ENCODE measurements at places on chromosomes 7 and 10.

- DNase-seq = no peak
Measured at GRCh38 chr10:86644152-86644793, 10.1 kb upstream of the OPN4 start.

GRCh38 chr10:124409696-124410095 lies 9.0 kb downstream of the OAT start:
- no peak for DNase-seq

- DNase-seq = no peak
Measured at GRCh38 chr7:128174386-128174785, 66.7 kb upstream of the LEP start.

DNA sequence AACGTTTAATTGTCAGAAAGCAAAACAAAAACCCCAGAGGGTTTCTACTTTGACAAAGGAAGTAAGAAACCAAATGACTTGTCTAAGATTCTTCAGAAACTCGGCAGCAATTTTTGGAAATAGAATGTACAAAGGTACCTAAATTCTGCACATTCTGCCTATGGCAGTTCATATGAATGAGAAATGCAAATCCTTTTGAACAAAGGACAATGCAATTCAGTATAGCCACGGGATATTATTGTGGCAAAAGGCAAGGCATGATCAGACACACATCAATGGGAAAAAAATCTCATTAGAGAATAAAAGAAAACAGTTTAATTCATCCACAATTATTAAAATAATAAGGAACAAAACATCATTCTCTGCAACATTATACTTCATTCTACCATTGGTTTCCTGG lies 93.4 kb downstream of the SEMA3C start:
- DNase-seq = no peak

- no peak for DNase-seq
Measured at GRCh38 chr7:124843336-124843735, 77.7 kb upstream of the GPR37 start.

GRCh38 chr7:50210706-50211115 lies 93.8 kb upstream of the IKZF1 start:
- no peak for DNase-seq

DNA sequence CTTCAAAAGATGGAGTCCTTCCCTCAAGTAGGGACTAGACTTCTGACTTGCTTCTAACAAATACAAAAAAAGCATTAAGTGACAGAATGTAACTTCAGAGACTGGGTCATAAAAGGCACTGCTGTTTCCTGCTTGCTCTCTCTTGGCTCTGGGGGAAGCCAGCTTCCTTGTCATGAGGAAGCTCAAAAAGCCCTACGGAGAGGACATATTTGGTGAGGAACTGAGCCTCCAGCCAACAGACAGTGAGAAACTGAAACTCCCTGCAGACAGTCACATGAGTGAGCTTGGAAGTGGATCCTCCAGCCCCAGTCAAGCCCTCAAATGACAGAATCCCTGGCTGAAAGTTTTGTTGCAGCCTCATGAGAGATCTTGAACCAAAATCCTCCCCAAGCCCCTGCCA lies 26.3 kb upstream of the SLC35G1 start:
- DNase-seq = no peak

DNA sequence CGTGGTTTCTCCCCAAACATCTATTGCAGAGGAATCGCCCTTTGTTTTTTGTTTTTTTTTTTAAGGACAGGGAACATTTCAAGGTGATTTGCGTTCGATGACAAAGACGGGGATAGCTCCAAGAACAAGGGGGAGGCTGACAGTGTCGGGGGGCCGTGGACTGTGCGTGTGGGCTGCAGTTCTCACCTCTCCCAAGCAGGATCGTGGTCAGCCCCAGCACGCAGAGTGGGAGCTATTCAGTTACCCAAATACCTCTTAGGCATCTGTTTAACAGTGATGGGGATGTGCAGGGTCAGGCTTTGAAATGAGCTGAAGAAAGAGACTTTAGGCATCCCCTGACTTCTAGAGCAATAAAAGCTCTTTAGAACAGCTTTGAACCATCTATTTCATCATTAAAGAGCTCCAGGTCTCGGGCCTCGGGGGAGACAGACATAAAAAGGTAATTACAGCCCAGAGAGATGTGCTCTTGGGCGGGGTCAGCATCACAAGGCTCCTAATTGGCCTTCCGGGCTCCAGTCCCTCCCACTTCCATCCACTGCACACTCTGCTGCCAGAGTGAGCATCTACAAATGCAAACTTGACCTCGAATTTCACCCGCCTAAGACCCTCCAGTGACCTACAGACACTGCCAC lies 97.3 kb downstream of the MYL10 start:
- no peak for DNase-seq

- DNase-seq = no peak
Measured at GRCh38 chr10:123367195-123367594, 213.0 kb downstream of the BUB3 start.

DNA sequence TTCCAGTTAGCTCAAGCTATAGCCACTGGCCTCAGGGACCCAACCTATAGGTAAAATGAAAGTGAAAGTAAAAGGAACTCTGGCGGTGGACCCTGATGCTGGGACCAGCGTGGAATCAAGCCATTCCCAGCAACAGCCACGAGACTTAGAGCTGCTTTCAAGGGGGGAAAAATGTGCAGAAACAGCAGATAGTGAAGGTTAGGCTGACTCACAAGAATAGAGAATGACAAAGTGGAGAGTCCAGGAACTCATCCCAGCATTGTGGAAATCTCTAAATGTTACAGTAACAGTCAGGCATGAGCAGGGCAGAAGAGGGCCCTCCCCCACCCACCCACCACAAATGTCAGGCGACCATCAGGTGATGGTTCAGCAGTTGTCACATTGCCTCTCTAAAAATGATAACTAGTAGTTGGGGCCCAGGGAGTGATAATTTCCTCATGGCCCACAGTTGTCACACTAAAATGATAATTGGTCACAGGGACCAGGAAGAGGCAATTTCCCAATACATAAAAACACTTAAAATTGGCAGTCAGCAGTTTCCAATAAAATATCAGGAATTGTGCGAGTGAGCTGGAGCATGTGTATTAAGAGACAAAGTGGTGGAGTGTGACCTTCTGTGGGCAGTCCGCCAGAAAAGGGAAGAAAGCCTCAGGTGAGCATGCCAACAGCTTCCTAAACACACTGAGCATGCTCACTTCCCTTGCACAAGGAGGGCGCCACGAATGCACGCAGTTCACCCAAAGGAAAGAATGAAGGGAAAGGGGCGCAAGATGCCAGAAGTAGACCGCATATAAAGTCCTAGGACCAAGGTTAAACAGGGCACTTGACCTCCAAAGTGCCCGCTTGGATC lies 129.8 kb upstream of the PPP1R3A start:
- DNase-seq = no peak

DNA sequence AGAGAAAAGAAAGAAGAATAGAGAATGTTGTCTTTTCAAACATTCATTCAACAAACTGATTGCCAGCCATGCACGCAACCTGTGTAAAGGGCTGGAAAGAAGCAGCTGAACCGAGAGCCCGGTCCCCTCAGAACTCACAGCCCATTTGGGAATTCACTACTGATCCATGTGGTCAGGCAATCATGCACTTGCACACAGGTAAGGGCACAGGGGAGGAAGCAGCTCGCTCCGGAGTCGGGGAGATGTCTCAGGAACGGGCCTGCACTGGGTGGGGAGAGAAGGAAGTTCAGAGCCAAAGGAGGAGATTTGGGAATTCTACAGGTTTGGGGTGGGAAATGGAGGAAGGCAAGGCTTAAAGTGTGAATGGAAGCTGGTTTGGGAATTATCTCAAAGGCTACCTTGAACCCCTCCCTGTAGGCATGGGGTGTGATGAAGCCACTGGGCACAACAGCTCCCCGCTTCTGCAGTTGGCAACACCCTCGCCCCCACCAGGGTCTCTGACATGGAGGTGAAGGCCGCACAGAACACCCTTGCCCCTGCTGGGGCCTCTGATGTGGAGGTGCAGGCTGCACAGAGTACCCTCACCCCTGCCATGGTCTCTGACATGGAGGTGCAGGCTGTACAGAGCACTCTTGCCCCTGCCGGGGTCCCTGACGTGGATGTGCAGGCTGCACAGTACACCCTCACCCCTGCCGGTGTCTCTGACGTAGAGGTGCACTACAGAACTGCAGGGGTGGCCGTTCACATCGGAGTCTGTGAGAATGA lies 194.4 kb upstream of the RNF32 start:
- DNase-seq = no peak

DNA sequence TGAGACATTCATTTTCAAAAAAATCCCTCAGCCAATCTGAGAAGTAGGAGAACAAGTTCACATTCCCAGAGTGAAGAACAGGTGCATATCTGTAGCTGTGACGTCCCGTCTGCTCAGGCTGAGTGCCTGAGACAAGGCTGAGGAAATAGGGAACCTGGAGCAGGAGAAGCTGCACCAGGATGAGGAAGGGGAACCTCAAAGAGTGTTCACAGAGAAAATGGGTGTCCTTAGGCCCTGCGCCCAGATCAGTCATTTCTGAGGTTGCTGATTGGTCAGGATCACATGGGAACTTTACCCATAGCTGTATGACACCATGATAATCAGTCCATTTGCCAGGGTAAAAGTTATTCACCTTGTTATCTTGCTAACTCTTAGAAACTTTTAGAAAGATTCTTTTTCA lies 34.2 kb upstream of the TARP start:
- no peak for DNase-seq

GRCh38 chr7:55770778-55771177 lies 91.8 kb downstream of the SEPTIN14 start:
- no peak for DNase-seq

DNA sequence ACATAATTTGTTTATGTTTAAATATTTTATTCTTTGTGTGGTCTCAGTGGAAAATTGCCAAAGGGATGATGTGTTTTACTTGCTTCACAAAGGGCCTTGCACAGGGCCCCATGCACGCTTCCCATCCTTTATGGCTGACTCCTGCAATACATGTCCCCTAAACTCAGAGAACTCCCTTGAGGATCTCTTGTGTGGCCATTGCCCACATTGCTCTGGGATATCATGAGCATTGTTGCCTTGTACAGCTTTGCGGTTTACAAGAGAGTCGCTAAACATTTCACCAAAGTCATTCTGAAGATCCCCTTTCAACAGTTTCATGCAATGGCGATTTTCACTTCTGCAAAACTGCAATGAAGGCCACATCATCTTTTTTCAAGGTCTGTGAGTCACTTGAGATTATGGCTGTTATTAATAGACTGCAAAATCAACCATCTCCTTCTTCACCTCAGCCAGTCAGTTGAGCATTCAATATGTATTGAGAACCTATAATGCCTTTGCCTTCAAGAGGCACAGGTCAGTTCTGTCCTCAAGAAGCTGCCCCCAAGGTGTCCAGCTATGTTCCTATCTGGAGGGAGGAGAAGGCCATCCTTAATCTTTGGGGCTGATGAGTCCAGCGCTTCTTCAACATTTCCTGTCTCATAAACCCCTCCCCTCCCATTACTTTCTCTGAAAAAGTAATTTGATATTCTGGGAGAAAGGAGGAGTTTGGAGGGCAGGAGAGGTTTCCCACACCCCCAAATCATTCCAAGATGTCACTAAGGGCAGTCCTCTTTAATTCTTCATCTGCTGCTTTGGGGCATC lies 108.1 kb downstream of the CCDC71L start:
- no peak for DNase-seq

DNA sequence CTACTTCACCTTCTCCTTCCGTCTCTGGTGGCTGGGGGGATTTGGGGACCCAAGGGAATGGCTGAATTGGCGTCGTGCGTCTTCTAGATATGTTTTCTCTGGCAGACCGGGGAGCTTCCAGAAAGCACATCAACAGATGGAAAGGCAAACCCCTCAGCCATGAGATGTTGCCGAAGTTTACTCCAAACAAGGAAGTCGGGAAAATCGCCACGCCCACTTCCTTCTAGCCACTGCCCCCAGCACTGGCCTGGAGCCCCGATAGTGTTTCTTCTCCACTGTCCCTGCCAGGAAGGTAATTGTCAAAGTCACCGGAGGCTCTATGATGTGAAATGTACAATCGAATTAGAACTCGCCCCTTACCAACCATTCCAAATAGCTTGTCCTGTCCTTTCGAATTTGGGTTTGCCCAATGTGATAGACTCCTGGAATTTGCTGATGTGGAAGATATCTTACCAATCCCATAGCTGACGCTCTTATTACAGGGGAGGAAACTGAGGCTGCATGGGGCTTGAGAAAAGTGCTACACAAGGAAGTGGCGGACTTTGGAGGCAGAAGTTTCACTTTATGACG lies 191.0 kb downstream of the LSM5 start:
- DNase-seq = no peak

DNA sequence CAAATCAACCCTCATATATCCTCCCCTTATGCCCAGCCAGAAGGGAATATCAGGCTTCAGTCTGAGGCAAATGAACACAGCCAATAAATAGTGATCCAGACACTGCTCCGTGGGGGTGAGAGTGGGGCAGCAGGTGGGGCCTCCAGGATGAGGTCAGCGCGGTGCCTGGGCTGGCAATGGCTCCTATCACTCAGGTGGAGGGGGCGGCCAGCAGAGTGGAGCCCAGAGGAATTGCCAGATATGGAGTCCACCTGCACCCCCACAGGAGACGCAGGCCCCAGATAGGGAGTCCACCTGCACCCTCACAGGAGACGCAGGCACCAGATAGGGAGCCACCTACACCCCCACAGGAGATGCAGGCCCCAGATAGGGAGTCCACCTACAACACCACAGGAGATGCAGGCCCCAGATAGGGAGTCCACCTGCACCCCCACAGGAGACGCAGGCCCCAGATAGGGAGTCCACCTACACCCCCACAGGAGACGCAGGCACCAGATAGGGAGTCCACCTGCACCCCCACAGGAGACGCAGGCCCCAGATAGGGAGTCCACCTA lies 78.0 kb upstream of the PPP2R2D start:
- DNase-seq = no peak

DNA sequence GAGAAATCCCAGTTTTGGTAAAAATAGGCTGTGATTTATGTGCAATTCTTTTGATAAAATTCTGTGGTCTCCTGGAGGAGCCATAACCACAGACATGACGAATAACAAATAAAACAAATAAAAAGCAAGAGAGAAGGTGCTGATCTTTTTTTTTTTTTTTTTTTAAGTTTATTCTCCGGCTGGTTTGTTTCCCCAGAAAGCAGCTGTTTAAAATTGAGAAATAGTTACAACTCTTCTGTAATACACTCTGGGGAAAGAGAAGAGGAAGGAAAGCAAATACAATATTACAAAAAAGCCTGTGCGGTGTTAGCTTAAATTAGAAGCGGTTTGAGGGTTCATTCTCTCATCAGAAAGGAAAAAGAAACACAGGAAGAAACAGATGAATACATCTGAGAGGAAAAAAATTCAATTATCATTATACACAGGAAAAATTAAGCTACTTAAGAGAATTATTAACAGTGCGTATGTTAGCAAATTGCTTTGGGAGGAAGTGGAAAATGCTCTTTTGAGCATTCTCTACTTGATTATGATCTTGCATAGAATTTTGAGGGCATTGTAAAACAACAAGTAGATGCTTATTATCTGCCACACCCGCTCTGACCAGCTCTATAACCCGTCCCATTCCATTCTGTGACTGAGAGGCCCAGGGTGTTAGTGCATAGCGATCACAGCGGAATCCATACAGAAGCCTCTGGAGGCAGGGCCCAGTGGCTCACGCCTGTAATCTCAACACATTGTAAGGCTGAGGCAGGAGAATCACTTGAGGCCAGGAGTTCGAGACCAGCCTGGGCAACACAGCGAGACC lies 40.6 kb upstream of the WAC start:
- no peak for DNase-seq

GRCh38 chr7:105107458-105107857 lies 93.5 kb downstream of the KMT2E start:
- no peak for DNase-seq

GRCh38 chr10:7045891-7046599 lies 364.8 kb downstream of the SFMBT2 start:
- DNase-seq = no peak
